Left renal cortex interstitium (tissue), 4 donors: ENCODE measurements at places on chromosomes 11 and 22. TPM values are rescaled to one million over a fixed set of nuclear protein-coding genes. Genes with fewer than 3 reads are reported as not detected.

- DNase-seq: no peak
Measured at GRCh38 chr11:60762851-60763691, 6.4 kb downstream of the MS4A15 start.

DNA sequence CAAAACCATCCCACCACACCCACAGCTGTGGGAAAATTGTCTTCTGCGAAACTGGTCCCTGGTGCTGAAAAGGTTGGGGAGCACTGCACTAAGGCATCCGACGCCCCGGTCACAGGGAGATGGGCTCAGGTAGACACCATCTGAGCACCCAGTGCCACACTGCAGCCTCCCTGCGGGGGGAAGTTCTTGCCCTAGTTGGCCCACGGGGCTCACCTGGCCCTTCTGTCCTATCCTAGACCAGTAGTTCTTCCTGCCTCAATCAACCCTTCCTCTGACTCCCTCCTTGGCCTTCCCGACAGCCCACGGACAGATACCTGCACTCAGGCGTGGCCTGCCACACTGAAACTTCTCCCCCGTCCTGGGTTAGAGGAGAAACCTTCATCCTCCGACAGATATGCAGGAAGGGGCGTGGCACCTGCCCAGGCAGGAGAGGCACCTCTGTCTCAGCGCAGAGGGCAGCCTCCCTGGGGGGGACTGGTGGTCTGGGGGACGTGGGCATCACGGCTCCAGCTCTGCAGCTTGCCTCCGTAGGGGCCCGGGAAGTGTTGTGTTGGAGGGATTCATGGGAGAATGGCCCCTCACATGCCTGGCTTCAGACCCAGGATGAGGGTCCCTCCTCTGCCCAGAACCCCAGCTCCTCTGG, 4.5 kb downstream of the ANO9 start:
- no peak for DNase-seq

CABP4 gene
- polyA plus RNA-seq: 1.2 TPM

DNA sequence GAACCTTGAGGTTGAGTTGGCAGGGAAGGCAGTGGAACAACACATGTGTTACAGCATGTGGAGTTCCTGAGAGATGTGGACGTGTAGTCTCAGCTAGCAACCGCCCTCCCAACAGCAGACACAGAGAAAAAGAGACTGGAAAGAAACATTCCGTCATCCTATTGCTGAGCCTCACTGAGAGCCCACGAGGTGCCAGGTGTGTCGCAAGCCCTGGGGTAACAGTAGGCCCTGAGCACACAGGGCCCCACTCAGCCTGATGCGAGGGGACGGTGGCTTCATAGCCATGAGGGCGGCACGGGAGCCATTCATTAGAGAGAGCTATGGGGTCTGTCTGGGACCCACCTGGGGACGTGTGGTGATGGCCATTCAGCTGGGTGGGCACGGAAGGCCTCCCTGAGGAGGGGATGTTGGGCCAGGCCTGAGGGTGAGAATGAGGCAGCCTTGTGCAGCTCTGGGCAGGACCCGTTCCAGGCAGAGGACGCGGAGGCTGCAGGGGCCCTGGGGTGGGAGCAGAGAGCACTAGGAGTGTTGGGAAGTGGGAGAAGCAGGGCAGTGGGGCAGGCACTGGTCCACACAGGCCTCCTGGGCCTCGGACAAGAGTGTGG, 26.2 kb downstream of the MPPED1 start:
- no peak for DNase-seq

DNA sequence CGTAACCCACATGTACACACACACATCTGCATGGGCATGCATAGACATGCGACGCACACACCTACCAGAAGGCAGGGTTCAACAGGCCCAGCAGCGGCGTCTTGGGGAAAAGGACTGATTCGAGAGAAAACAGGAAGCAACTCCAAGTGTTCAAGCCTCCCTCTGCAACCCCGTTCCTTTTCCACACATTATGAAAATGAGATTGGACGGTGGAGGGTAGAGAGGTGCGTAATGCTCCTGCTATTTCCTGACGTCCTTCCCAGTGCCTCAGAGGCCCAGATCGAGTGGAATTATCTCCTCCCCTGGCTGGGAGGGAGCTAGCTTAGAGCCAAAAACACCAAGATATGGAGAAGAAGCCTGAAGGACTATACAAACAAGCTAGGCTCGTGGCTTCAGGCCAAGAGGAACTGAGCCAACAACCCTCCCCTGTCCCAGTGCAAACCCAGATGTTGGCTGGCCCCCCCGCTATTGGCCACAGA, 289.2 kb downstream of the MN1 start:
- DNase-seq: no peak

DNA sequence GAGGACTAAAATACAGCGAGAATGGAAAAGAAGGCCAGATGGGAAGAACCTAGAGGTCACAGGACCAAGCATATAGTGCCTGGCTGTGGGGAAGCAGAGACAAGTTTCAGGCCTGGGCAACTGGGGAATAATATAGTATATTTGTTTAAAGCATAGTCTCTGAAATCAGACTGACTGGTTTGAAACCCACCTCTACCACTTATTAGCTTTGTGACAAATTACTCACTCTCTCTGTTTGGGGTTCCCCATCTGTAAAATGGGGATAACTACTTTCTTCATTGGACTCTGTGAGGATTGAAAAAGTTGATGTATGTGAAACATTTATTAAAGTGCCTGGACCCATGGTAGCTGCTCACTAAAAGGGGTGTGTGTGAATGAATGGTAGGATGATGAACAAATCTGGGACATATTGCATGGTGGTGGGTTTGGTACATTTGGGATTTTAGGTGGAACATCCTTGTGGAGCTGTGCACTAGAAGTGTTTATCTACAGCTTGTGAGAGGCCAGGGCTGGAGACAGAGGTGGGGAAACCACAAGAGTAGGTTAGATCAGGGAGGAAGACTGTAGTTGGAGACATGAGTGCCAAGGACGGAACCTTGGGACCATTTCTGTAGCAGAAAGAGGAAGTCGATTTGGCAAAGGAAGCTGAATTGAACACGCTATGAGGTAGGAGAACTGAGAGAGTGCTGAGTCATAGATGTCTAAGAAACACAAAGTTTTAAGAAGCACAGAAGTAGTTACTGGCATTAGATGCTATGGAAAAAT, 52.6 kb downstream of the SWAP70 start:
- DNase-seq: no peak
